ENCODE measurements at places on chromosomes 4 and X.

- DNase-seq: no peak
Measured at GRCh38 chrX:8749697-8750096, 17.8 kb upstream of the ANOS1 start.

DNA sequence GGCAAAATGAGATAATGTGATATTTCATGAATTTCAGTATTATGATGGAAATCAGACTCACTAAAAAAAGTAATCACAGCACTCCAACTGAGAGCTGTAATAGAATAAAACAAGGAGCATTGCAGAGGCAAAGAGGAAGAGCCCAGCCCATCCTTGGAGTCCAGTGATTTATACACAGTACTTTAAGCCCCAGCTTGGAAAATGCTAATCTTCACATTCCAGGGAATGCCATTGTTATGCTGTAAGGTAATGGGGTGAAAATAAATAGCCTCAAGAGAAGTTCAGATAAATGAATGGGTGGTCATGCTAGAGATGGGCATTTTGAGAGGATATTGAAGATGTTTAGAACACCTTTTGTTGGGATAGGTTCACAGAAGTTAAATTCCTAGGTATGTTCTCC lies 190.3 kb upstream of the TAPT1 start:
- no peak for DNase-seq

GRCh38 chrX:65601530-65602220 lies 65.8 kb upstream of the MSN start:
- no peak for DNase-seq

DNA sequence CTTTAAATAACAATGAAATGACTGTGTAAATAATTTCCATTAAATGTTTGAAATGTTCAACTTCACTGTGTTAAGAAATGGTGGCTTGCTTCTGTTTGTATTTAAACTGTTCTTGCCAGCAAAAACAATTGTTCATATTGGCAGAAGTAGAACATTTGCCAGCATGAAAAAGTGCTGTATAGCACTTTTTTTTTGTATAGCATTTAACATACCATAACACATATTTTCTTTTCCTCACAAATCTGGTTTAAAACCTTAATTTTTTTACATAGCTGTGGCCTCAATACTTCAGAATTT lies 94.1 kb downstream of the COX18 start:
- DNase-seq: no peak

- DNase-seq: no peak
Measured at GRCh38 chrX:123339221-123339905, 155.3 kb downstream of the GRIA3 start.

GRCh38 chr4:56106180-56107147 lies 157.7 kb downstream of the CEP135 start:
- no peak for DNase-seq

DNA sequence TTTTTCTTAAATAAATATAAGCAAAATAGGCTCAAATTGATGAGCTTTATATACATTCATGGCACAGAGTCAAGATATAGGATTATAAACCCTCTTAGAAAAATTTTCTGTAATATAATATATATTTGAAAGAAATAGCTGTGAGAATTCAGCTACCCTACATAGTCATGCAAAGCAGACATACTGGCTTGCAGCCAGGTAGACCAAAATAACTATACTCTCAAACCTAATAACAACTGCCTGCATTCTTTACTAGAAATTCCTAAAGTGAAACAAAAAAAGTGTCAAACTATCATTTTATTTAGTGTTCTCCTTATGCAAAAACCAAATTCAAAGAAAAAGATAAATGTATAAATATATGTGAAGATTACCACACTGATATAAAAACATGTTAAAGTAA lies 1390.2 kb downstream of the C4orf33 start:
- no peak for DNase-seq

DNA sequence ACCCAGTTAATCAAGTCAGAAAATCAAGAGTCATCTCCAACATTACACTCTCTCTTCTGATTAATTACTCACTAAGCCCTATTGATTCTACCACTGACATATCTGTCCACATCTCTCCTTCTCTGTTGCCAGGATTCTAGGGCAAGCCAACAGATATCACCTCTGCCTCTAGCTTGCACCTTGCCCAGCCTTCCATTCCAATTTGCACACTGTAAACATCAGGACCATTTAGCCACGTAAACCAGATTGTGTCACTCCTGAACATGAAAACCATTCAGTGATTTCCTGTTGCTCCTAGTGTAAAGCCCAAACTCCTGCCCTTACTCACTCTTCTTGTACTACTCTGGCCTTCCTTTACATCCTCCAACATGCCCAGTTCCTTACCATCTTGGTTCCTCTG lies 68.0 kb upstream of the PLS3 start:
- DNase-seq: no peak

- no peak for DNase-seq
Measured at GRCh38 chr4:86822136-86822535, 27.0 kb downstream of the SLC10A6 start.

GRCh38 chr4:16897991-16898827 lies at the start of gene LDB2:
TSS of gene LDB2 (minus strand) at chr4:16898645.
- no peak for DNase-seq

- DNase-seq: no peak
Measured at GRCh38 chr4:26362745-26363439, 42.1 kb downstream of the RBPJ start.

GRCh38 chr4:24060932-24061331 lies 171.1 kb upstream of the PPARGC1A start:
- DNase-seq: no peak

DNA sequence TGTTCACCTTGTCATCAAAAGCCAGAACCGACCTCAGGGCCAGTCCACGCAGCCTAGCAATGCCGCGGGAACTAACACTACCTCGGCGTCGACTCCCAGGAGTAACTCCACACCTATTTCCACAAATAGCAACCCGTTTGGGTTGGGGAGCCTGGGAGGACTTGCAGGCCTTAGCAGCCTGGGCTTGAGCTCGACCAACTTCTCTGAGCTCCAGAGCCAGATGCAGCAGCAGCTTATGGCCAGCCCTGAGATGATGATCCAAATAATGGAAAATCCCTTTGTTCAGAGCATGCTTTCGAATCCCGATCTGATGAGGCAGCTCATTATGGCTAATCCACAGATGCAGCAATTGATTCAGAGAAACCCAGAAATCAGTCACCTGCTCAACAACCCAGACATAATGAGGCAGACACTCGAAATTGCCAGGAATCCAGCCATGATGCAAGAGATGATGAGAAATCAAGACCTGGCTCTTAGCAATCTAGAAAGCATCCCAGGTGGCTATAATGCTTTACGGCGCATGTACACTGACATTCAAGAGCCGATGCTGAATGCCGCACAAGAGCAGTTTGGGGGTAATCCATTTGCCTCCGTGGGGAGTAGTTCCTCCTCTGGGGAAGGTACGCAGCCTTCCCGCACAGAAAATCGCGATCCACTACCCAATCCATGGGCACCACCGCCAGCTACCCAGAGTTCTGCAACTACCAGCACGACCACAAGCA lies 898 bp downstream of the UBQLN2 start:
- no peak for DNase-seq

- no peak for DNase-seq
Measured at GRCh38 chrX:77510007-77510406, 62.8 kb downstream of the FGF16 start.

DNA sequence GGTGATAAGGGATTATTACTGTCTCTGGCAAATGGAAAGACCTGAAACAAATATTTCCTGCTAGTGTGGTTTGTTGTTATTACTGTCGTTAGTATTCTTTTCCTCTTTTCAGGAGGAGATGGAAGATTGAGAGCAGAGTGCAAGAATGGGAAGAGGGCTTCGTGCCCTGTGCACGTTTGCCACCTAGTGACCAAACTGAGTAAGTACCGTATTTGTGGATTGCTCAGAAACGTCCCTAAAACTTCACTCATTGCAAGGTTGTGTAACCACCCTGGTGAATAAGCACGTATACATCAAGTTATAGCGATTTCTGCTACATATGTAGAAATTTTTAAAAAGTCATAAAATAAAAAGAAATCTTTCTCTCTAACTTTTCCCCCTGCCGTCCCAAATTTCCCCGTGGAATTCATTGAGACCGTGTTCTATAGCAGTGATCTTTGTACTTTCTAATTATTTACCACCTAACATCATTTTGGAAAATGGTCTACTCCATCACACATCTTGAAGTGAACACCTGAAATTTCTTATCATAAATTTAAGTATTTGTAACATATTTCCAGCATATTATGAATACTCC lies 24.3 kb downstream of the LINC00632 start:
- DNase-seq: no peak

DNA sequence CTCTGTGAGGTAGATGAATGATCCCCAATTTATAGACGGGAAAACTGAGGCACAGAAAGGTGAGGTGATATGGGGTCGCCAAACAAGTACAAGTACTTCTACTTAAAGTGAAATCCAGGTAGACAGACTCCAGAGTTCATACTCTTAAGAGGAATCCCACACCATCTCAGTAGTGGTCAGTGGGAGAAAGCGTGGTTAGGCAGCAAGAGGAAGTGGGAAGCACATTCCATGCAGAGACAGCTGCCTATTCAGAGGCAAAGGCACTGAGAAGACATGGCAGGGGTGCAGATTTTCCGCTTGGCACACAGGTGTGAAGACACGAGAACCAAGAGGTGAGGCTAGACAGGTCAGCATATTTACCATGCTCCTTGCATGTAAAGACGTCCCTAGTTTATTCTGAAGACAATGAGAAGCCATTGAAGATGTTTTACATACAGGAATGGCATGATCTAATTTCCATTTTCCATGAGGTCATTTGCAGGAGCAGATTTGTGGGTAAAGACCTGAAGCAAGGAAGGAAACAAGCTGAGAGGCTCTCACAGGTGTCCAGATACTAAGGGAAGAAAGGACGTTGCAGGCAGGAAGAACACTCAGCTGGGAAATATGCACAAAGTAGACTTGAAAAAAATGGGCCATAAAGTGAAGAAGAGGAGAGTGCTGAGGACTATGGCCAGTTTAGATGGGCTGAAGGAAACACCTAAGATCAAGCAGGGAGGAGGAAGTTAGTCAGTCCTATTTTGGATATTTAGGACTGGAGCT lies 17.3 kb upstream of the CLNK start:
- DNase-seq: no peak

DNA sequence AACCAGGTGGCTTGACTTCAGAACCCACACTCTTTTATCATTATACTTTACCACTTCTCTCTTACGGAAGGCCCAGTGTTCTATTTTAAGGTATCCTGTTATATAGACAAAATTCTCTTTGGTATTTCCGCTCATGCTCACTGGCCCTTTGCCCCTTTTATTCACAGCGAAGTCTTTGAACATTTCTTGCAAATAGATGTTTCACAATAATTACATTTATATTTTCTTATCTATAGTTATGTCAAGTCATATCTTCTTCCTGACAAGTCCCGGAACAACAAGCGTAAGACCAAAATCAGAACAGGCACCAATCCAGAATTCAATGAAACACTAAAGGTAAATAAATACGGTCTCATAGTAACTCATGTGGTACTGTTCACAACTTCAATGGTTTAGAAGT lies 102.0 kb downstream of the SYTL5 start:
- no peak for DNase-seq

GRCh38 chrX:2351999-2352995 lies 148.5 kb downstream of the DHRSX start:
- no peak for DNase-seq

- DNase-seq: no peak
Measured at GRCh38 chrX:154433605-154434004, 3.3 kb upstream of the GDI1 start.

- DNase-seq: no peak
Measured at GRCh38 chr4:113457886-113458285, 303.7 kb downstream of the CAMK2D start.

DNA sequence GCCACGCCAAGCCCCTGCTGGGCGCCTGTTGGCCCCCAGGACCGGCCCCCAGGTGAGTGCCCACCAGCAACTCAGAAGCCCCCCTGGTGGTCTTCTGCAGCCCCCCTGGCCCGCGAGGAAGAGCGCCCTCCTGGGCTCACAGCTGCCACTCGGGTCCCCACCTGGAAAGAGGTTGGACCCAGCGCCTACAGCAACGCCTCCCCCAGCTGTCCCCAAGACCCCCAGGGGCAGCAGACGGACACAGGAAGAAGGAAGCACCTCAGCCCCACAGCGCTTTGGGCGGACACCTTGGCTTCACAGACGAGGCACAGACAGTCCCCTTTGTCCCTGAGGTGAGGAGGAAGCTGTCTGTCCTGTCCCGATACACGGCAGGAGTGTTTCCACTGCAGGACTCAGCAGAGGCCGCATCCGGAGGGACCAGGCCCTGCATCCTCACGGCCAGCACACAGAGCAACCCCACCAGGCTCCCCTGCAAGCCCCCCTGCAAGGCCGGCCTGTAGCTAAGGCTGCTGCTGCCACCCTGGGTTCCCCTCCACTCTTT lies 115.6 kb upstream of the NKX1-1 start:
- DNase-seq: no peak

DNA sequence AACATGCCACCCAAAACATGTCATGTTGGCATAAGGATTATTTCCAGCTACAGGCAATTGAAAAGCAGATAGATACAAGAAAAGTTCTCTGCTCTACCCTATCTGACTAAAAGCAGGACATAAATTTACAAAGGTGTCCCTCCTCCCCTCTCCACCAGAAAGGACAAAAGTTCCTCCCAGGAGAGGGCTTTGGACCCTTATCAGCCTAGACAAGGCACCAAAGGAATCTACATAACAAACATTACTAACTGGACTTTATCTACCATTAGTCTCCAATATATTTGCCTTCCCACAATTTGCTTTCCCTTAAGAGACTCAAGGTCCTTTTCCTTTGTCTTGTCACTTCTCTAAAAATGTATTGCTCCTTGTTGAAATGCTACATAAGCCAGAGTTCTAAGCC lies 55.6 kb downstream of the ADGRA3 start:
- no peak for DNase-seq

DNA sequence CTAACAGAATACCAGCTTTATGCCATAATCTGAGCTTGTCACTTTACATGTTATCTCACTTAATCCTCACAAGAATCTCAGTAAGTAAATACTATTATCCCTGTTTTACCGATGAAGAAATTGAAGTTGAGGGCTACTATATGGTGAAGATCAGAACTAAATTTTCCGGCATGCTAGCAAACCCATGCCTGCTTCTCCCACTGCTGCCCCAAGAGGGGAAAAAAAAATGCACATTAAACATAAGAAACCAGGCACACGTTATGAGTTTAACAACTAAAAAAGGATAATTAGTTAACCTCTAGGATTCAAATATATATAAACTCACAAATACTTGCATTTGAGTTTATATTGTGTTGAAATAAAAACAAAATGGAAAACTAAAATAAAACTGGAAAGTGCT lies 10.8 kb downstream of the SLC10A7 start:
- DNase-seq: no peak

DNA sequence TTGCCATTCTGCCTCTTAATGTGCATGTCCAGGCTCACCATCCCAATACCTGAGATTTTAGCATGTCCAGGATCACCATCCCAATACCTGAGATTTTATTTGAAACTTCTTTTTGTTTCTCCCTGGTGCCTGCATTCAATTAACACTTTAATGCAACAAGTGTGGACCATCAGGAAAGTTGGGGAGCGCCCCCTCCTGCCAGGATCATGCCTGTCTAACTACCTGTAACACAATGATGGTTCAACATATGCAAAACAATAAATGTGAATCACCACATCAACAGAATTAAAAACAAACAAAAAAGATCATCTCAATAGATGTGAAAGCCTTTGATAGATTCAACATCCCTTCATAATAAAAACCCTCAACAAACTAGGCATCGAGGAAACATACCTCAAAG lies 1359.5 kb upstream of the DIAPH2 start:
- DNase-seq: no peak

- no peak for DNase-seq
Measured at GRCh38 chr4:60729194-60729593, 470.9 kb upstream of the ADGRL3 start.

- DNase-seq: no peak
Measured at GRCh38 chrX:123036401-123036800, 147.7 kb upstream of the GRIA3 start.
